ENCODE measurements at places on chromosomes 2 and 18. TPM values are rescaled to one million over a fixed set of nuclear protein-coding genes. Genes with fewer than 3 reads are reported as not detected.

The MARCHF4 gene
- total RNA-seq = 3.1 TPM

The GREB1L gene
- total RNA-seq = 5.0 TPM

The SH3RF3 gene
- 4.7 TPM for total RNA-seq

The DPP4 gene
- total RNA-seq = 40.4 TPM

The GALNT13 gene
- total RNA-seq = 0.87 TPM
